IMR-90 (cell line): ENCODE measurements at places on chromosomes 11 and 22.

DNA sequence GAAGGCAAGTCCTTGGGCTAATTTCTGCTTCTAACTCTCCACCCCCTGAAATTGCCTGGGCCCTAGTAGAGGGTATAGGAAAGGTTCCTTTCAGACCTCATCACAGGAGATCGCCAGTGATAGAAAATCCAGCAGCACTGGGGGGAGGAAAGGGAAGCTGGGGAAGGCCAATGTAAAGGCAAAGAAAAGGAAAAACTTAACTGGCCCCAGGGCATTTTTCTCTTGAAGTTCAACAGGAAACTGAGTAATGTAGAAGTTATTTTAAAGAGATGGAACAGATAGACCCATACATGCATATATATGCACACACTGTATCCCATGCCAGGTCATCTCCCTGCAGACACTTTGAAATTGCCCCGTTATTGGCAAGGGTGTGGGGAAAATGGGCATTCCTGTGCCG lies 134.0 kb downstream of the TRIM44 start:
- peak; percentile 49 for DNase-seq

DNA sequence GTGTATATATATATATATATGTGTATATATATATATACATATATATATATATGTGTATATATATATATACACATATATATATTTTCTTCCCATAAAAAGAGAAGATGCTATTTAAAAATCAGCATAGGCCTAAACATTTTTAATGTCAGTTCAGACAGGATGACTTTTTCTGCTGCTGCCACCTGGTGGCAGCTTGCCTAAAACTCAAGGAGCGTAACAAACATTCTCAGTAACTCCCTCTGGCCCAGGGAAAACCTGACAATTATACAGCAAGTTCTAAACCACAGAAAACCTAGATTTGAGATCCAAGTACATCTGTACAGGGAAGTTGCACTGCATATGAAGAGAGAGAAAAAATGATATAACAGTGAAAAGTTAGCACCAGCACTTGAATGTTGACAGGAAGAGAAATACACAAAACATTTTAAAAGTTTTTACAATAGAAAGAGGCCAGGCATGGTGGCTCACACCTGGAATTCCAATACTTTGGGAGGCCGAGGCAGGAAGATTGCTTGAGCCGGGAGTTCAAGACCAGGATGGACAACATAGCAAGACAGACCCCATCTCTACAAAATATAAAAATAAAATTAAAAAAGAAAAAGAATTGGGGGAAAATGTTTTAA lies 16.6 kb downstream of the OR8A1 start:
- DNase-seq: peak; percentile 66

DNA sequence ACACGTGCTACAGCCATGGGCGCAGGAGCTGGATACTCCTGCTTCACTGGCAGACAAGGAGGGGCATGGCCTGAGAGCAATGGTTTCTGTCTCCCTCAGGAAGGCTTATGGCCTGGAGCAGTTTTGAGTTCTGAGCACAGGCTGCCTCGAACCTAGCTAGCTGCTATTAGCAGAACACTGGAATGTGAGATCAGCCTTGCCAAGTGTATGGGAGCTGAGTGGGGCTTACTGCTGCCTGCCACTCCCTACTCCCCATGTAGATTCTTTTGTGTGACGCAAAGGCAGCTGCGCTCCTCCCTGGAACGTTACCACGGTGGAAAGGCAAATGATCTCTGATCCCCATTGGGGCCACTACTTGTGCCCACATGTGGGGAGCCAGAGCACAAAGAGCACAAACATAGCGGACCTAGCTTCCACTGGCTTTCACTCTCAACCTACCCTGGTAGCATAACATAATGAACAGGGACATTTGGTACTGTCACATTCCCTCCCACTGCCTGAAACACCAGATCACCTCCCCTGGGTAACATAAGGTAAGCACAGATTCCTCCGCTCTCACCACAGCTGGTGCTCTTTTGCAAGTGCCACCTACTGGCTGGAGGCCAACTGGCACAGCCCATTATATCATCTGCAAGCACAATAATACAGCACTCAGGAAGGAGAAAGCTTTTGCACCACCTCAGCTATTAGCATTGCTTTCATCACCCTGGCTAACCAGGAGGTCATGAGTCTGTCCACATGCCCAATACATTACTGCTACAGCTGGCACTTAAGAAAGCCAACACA lies 84.6 kb upstream of the GUCY1A2 start:
- no peak for DNase-seq

DNA sequence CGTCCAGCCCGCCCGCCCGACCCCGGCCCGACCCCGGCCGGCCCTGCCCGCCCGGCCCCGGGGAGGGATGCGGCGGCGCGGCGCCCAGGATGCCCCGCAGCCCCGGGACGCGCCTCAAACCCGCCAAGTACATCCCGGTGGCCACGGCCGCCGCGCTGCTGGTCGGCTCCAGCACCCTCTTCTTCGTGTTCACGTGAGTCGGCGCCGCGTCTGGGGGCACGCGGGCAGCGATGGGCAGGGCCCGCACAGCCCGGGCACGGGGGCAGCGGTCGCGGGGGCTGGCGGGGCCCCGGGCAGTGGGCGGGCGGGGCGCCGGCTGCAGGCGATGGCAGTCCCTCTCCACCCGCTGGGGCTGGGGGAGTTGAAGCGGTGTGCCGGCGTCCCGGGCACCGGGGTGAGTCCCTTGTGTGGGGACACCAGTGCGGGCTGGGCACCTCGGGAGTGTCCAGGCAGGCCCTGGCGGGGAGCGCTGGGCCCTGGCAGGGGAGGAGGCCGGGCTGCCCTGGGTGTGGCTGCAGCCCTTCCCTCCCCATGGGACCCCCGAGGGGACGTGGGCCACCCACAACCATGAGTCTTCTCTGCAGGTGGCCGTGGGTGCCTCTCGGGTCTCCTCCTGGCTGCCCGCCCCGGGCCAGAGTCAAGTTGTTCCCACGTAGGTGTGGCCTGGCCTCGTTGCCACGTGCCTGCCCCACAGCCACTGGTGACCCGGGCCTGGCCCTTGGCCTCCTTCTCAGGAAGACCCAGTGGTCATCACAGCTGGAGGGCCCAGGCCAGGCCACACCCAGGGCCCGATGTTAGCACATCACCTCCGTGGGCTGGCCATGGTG lies 468 bp downstream of the ZDHHC8 start:
- no peak for DNase-seq

DNA sequence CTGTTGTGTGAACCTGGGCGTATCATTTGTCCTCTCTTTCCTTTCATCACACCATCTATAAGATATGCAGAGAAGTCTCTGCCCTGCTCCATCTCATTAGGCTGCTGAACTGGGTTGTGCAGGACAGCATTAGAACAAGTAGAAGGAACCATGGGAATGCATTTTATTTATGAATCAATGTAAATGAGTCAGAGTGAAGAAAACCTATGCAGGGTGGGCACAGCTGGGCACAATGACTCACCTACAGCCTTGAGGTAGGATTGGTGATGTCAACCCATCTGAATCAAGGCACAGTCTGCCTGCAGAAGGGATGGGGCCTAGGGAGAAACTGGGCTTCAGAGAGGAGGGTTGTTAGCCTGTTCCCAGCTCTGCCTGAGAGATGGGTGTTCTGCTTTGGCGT lies 123.4 kb downstream of the CSNK2A3 start:
- DNase-seq: peak; percentile 2

DNA sequence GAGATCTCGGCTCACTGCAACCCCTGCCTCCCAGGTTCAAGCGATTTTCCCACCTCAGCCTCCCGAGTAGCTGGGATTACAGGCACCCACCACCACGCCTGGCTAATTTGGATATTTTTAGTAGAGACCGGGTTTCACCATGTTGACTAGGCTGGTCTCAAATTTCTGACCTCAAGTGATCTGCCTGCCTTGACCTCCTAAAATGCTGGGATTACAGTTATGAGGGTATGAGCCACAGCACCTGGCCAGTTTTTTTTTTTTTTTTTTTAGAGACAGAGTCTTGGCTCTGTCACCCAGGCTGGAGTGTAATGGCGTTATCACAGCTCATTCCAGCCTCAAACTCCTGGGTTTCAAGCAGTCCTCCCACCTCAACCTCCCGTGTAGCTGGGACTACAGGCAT lies 54.9 kb upstream of the PRR5 start:
- DNase-seq: no peak

GRCh38 chr22:50657925-50658324 lies 14.7 kb upstream of the SHANK3 start:
- DNase-seq: peak; percentile 5

DNA sequence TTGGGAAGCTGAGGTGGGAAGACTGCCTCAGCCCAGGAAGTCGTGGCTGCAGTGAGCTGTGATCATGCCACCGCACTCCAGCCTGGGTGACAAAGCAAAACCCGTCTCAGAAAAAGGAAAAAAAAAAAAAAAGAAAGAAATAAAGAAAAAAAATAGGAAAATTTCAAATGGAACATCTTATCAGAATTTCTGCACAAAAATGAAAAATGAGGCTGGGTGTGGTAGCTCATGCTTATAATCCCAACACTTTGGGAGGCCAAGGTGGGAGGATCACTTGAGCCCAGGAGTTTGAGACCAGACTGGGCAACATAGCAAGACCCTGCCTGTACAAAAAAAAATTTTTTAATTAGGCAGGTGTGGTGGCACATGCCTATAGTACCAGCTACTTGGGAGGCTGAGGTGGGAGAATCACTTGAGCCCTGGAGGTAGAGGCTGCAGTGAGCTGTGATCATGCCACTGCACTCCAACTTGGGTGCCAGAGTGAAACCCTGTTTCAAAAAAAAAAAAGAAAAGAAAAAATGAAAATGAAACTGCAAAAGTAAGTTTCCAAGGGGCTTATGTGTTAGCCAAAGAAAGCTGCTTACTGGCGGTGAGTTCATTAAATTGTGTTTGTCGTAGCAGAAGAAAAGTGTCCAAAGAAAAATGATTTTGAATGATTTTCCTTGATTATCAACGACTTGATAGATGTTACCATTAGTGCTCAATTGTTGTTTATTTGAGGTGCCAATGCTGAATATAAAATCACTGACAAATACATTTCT lies 7.5 kb upstream of the CRKL start:
- no peak for DNase-seq

GRCh38 chr22:45842291-45842991 lies 134.5 kb downstream of the WNT7B start:
- DNase-seq: peak; percentile 77

- no peak for DNase-seq
These were observed 87.0 kb downstream of the MORC2 start for GRCh38 chr22:30881361-30882183.

- peak; percentile 66 for DNase-seq
These were observed 14.8 kb upstream of the INCENP start for GRCh38 chr11:62108971-62109404.

- peak; percentile 70 for DNase-seq
These were observed 27.3 kb upstream of the CREB3L1 start for GRCh38 chr11:46249938-46250744.

DNA sequence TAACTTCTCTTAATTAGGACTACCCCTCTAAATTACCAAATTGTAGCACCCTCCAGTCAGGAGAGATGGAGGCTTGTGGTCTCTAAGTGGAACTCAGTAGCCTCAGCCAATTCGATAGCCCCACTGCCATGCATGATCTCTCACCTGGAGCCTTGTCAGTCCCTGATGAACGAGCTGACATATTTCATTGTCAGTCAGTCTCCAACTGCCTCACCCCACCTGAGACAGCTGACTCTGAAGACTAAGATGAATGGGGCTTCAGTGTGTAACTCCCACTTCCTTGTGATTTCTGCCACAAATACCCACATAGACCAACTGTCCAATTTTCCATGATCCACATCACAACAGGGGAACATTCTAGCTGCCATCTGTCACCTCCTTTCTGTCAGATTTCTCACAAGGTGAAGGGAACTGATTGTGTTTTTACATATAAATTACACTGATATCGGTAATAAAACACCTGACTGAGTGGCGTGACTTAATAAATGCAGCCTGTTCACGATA lies 206.5 kb downstream of the FAM181B start:
- DNase-seq: no peak

DNA sequence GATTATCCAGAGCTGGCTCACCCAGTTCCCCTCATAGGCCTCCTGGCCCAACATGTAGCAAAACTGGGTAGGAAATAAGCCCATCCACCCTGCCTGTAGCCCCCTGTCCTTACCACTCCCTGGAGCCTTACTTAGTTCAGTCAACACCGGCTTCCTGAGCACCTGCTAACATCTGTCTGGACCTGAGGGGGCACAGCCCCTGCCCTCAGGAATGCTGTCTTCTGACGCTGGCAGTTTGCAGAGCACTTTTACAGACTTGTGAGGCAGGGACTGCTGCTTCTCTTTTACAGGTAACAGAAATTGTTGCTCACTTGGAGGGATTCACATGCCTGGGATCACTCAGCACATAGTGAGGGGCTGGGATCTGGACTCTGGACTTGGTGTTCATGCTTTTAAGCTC lies 152.0 kb upstream of the TBCEL start:
- no peak for DNase-seq

DNA sequence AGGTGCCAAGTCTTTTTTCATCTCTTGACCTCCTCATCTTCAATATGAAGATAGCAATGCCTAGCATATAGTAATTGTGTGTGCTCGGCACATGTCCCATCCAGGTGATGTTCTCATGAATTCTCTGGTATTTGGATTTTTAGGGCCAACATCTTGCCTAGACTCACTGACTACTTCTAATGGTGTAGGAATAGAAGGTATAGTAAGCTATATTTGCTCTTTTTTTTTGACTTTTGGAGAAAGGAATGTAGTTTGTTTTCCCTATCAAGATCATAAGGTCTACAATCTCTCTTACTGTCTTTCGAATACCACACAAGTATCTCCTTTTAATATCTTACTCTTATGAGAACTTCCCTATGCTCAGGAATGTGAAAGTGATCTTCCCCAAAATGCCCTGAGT lies 3.2 kb downstream of the HBD start:
- no peak for DNase-seq

DNA sequence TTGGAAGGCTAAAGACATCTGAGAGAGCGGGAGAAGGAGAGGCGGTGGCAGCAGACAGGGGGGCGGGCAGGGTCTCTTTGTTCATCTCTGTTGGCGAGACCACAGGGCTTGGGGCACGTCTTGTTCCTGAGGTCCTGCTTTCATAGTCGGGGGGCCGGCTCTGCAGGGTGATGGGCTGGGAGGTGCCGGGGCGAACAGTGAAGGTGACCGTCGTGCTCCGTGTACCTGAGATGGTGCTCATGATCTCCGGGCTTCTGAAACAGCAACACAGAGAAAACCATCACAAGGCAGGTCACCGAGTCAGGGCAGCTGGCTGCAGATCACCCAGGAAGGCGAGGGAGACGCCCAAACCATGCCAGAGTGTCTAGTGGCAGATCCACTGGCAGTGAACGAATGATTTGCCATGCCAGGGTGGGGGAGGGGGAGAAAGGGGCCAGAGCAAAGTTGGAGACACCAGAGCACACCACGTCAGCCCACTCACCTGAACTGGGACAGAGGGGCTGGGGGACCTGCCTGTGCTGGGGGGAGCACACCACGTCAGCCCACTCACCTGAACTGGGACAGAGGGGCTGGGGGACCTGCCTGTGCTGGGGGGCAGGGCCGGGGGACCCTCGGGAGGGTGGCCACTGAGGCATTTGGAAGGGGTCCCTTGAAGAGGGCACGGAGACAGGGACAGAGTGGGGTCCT lies 75.0 kb downstream of the CTTN start:
- no peak for DNase-seq

GRCh38 chr11:34432822-34433221 lies 5.9 kb upstream of the CAT start:
- no peak for DNase-seq
